ENCODE measurements at places on chromosomes 16 and 17.

DNA sequence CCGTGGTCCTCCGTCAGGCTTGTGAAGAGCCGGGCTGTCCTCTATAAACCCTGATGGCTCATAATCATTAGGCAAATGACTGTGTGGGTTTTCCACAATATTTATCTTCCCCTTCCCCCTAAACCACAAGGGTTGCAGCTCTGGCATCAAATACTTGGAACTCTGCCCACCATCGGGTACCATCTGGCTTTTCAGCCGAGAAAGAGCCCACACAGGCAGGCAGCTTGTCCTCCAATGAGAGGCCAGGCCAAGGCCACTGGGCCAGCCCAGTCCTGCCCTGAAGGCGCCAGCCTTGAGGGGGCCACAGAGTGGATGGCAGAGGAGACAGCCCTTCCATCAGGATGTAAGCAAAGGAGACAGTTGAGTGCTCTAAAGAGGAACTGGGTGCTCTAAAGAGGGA is 31.8 kb upstream of the NAT9 start:
- peak; percentile 50 for DNase-seq

DNA sequence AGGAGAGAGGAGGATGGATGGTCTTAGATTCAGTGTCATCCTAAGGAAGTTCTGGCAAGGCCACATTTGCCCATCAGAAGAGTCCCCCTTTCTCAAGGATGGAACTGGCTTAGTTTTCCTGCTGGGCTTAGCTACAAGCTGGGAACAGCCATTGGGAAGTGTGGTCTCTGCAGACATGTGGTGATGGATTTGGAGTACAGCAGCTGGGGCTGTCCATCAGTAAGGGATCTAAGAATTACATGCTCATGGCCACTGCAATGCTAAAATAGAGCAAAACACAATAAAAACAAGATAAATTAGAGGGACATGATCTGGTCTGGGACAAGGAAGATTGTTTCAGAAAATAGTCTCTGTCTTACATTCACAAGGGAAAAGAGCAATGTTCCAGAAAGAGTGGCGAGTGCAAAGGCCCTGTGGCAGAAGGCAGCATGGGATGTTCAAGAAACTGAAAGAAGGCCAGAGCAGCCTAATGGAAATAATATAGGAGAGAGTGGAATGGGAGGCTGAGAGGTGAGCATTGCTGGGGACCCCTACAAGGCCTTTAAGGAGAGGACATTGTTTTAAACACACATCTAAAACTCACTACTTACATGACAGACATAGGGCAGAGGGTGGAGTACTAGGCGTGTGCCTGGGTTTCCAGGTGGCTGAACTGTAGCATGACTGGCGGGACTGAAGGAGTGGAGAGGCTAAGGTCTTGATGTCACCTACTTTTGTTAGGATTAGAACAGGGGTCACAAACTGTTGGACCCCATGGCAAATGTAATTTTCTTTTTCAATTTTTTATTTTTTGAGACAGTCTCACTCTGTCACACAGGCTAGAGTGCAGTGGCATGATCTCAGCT is 17.0 kb upstream of the TOX3 start:
- no peak for DNase-seq

- DNase-seq, result peak; percentile 29
These were observed 38.6 kb downstream of the SYNRG start for GRCh38 chr17:37570527-37571093.

- no peak for DNase-seq
These were observed 1.2 kb downstream of the ASGR1 start for GRCh38 chr17:7177954-7178477.

DNA sequence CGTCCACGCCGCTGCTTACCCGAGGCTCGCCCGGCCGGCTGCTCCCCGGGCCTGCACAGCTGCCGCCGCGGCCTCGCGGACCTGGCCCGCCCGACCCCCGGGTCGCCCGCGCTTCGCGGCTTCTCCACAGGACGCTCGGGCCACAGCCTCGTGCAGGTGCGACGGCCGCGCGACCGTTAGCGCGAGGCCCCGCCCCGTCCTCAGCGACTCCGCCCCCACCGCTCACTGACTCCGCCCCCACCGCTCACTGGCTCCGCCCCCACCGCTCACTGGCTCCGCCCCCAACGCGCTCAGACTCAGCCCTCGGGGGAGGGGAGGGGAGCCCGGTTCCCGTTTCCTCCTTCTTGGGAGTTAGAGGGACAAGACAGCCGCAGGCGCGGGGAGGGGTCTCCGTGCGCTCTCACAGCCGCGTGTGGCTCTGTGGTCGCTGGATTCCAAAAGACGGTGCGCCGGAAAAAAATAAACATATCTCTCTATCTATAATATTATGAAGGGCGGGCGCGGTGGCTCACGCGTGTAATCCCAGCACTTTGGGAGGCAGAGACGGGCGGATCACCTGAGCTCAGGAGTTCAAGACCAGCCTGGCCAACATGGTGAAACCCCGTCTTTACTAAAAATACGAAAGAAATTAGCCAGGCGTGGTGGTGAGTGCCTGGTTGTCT is at the start of gene MEIOB:
Gene MEIOB (minus strand): TSS at position 191 of the 662 bp plus-strand sequence. CDS start 3,989 bp downstream, outside the sequence.
- DNase-seq, result no peak

DNA sequence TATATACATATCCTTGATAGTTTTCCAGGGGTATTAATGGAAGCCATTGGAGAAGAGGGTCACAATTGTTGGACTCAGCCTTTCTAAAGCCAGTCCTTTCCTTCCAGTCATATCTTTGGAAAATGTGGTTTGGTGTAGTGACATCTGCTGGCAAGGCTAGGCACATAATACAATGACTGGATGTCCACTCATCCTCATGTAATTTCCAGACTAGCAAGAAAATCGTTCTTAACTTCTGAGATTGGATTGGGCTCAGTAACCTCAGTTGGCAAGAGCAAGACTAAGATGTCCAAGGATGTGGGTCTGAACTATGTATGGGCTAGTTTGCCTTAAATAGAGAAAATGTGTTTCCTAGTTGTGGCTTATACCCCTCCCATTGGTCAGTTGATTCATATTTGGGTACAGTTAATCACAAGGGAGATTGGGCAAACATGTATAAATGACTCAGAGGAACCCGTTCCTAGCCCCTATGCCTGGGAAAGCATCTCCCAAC is 8.7 kb upstream of the KAT7 start:
- DNase-seq, result peak; percentile 54

DNA sequence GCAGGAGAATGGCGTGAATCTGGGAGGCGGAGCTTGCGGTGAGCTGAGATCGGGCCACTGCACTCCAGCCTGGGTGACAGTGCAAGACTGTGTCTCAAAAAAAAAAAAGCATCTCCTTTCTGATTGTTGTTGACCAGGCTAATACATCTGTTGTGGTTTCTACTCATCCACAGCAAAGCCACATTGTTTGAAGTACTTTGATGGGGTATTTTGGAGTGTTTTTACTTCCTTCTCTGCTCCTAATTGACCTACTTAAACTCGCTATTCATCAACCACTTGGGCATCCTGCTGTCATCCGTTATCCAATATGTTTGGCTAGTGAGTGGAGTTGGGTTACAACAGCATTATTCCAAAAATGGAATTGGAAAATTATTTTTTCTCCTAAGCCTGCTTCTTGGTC is 3.5 kb upstream of the CDC27 start:
- DNase-seq, result no peak

GRCh38 chr17:80363120-80363515 is 51.8 kb upstream of the ENDOV start:
- DNase-seq, result no peak

DNA sequence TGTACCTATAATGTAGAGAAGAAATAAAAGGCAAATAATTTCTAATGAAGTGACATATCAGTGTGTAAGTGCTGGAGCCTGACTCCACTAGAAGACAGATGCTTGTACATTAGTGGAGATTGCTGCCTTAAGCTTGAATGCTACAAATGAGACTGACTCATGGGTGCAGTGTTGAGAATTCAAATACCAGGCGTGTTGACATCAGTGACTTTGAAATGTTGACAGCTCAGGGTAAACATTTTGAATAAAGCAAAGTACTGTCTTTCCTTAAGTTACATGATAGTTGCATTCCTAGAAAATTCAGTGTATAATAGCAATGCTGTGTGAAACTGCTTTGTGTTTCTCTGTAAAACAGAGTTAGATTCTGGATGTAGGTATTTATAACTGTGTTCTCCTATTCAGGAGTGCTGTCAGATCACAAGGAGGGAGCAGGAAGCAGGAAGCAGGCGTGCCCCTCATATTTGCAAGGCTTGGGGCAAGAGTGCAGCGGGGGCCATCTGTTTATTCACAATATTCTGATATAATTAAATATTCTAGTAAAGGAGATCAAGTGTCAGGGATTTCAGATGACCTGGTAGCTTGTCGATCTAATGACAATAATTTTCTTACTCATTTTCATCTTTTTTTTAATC is 119.0 kb downstream of the SPECC1 start:
- DNase-seq, result peak; percentile 51

DNA sequence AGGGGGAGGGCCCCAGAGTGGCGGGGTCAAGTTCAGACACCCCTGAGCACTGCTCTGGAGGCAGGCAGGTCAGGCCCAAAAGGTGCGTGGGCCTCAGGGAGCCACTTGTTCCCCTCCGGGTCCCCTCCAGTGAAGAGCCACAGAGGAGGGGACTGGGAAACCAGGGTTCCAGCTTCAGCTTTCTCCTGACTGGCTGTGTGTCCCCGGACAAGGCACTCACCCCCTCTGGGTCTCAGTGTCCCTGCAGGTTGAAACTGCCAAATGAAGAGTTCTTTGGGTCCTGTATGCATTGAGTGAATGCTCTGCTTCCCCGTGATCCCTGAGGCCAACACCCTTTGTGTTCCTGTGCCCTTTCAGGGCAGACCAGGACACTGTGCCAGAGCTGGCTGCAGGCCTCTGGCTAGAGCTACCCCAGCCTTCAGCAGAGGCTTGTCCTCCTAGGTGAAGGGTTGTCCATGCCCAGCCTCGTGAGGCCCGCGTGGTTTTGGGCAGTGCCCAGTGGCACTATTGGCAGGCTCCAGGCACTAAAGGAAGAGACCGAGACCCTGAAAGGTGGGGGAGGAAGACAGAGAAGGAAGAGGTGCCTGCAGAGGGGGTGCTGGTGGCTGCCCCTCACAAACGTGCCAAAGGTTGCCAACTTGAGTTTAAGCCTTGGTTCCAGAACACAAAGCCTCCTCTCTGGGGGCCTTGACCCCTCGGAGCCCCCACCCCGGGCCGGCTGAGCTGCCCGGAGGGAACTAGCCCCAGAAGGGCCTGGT is 13.3 kb upstream of the WNT3 start:
- DNase-seq, result peak; percentile 54

- no peak for DNase-seq
These were observed 268.6 kb upstream of the FOXF1 start for GRCh38 chr16:86241681-86242080.

DNA sequence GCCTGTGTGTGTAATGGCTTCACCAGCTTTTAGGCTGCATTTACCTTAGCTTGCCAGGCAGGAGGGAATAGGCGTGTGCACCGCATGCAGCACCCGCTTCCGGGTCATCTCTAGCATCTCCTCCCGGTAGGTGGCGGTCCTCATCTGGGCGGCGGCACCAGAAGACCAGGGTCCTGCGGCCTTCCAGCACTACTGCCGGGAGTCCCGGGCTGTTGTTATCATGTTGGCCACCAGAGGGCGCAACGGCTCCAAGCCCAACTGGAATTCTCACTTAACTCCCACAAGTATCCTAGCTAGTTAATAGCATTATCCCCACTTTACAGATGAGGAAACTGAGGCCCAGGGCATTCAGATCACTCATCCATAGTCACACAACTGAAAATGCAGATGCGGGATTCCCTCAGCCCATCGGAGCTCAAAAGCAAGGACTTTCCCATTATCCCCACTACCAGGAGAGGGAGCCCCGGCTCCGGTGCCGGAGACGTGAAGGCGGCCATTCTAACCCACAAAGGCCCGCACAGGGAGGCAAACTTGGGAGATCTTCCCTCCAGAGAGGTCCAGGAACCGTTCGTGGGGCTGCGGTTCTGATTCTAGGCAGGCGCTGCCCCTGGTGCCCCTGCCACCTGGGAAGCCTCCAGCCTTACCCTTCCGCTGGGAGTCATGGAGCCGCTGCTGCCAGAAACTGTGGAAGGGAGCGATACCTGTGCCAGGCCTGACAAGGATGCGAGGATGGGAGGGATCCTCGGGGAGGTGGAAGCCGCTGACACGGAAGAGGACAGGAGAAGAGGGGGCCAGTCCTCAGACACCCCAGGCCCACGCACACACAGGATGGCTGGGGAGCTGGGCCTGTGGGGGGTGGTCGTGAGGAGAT is 23.9 kb downstream of the LGALS9 start:
- DNase-seq, result peak; percentile 73

DNA sequence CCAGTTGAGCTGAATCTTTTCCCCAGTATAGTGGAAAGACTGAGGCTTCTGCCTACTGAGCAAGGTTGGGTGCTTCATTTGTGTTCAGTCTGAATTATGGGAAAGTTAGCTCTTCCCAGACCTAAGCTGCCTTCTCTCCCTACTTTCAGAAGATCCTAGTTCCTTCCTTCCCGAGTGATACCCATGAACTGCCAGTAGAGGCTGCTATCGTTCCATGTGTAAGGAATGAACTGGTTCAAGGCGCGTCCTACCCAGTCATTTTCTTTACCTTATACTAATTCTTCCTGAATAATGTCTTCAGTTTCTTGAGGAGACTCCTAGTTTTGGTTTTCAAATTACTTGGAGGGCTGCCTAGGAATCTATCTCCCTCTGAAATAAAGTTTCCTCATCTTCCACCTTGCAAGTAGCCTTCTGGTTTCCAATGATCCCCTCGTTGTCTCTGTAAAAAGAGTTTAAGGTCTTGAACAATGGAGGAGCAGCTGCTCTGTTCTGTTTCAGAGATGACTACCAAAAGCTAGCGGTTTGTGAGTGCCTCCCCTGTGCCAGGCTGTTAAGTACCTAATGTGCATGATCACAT is 934 bp upstream of the AOC2 start:
- peak; percentile 81 for DNase-seq

DNA sequence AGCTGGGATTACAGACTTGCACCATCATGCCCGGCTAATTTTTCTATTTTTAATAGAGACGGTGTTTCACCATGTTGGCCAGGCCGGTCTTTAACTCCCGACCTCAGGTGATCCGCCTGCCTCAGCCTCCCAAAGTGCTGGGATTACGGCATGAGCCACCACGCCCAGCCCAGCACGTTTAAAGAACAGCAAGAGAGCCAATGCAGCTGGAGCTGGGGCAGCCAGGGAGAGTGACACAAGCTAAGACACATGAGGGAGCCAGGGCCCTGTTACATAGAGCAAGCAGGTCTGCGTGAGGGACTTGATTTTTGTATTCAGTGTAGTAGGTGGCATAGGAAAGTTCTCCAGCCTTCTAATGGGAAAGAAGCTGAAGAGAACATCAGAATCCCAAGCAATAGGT is 21.7 kb upstream of the GOSR2 start:
- DNase-seq, result no peak

DNA sequence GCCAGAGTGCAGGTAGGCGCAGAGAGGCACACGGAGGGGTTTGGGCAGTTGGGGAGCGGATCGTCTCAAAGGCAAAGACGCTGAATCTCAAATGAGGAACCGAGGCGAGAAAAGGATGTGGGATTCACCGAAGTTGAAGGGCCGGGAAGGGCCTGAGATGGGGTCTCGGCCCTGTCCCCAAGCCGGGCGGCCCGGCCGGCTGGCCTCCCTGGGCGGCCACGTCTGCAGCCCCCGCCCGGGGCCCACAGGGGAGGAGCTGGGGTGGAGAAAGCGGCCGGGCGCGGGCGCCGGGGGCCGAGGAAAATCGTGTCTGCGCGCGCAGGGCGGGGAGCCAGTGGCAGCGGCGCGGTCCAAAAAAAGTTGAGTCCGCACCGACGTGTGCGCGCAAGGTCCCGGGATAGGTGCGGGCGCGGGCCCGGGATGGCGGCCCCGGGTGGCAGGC is 458 bp downstream of the SLC12A4 start:
- DNase-seq, result no peak

- no peak for DNase-seq
These were observed 9.3 kb downstream of the ZNF263 start for GRCh38 chr16:3292604-3293003.

- no peak for DNase-seq
These were observed 632.6 kb downstream of the MAF start for GRCh38 chr16:78967948-78968347.
